ENCODE measurements at places on chromosomes 6 and 20.

GRCh38 chr6:111835807-111836206, 37.4 kb downstream of the FYN start:
- no peak for DNase-seq

GRCh38 chr6:163974322-163974721, 559.8 kb downstream of the QKI start:
- no peak for DNase-seq

GRCh38 chr6:129267028-129267427, 384.1 kb downstream of the LAMA2 start:
- no peak for DNase-seq

DNA sequence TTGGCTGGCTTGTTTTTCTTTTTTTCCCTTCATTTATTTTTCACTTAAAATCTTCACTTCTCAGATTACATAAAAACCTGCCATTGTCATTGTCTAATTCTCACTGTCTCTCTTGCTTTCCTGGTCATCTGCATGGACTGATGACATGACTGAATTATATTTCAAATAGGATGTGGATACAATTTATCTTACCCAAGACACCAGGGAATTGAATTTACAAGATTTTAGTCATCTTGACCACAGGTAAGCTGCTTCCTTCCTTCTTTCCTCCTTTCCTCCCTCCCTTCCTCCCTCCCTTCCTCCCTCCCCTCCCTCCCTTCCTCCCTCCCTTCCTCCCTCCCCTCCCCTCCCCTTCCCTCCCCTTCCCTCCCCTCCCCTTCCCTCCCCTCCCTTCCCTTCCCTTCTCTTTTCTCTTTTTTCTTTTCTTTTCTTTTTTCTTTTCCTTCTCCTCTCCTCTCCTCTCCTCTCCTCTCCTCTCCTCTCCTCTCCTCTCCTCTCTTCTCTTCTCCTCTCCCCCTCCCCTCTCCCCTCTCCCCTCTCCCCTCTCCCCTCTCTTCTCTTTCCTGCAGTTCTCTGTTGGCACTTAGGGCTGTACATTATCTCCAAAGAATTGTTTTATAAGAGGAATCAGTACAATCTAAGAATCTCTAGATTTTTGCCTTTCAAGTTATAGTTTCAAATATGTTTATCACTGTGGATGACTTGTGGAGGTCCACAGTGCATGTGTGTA, 171.5 kb downstream of the CARMIL1 start:
- DNase-seq, result no peak

DNA sequence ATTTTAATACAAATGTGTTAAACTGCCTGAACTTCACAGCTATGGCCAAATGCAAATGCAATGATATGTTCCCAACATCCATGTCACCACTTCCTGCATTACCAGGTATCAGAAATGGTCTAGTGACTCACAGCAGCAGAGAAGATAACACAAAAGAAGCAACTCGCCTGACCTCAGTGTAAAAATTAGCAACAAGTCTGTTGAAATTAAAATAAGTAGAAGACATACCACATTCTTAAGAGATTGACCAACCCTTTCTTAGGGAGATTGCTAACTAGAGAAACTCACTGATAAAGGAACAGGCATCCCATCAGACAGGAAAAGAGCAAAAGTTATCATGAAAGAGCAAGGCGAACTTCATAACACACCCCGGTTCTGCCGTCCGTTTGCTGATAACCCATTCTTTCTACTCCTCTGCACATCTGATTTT, 45.1 kb downstream of the RNASET2 start:
- no peak for DNase-seq

DNA sequence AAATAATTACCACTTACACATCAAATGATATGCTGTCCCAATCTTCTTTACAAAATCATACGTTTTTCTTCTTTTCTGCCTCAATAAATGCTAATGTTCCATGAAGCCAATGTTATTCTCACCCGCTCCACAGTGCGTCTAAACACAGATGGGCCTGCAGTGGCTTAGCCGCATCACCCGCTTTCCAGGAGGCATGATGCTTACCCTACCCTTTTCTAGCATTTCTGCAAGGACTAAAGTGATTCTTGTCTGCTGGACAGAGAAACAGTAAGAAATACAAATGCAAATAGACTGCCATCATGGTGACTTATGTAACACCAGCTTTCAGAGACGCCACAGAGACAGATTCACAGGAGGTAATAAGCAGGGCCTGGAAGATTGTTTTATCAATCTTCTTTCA, 104.4 kb downstream of the RNASET2 start:
- DNase-seq, result no peak

- DNase-seq, result peak; percentile 35
Observed at GRCh38 chr6:37653933-37654565, 43.6 kb downstream of the MDGA1 start.

GRCh38 chr6:156009656-156010055, 554.0 kb upstream of the NOX3 start:
- no peak for DNase-seq

All from iPS DF 6.9 (cell line).